Epithelial cell of esophagus (primary cell): ENCODE measurements at places on chromosomes 2 and 18.

GRCh38 chr2:23206650-23207049 is 178.3 kb upstream of the KLHL29 start:
- DNase-seq: no peak

GRCh38 chr2:229180658-229181057 is 90.4 kb downstream of the PID1 start:
- DNase-seq: no peak

DNA sequence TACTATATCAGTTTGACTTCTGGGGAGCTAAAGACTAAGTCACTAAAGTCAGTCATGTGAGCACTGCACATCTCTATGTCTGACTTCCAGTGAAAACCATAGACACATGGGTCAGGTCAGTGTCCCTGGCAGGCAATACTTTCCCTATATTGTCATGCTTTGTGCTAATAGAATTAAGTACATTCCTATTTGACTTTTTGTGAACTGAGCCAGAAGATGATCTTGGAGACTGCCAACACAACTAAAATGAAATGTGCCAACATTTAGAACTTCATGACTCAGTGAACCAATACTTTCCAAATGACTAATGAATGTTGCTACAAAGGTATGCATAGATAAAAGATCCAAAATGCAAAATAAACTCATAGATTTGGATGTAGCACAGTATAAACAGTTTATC is 820.8 kb upstream of the FAM98A start:
- DNase-seq: peak; percentile 26

- no peak for DNase-seq
Measured at GRCh38 chr18:56423626-56424025, 214.8 kb downstream of the TXNL1 start.

DNA sequence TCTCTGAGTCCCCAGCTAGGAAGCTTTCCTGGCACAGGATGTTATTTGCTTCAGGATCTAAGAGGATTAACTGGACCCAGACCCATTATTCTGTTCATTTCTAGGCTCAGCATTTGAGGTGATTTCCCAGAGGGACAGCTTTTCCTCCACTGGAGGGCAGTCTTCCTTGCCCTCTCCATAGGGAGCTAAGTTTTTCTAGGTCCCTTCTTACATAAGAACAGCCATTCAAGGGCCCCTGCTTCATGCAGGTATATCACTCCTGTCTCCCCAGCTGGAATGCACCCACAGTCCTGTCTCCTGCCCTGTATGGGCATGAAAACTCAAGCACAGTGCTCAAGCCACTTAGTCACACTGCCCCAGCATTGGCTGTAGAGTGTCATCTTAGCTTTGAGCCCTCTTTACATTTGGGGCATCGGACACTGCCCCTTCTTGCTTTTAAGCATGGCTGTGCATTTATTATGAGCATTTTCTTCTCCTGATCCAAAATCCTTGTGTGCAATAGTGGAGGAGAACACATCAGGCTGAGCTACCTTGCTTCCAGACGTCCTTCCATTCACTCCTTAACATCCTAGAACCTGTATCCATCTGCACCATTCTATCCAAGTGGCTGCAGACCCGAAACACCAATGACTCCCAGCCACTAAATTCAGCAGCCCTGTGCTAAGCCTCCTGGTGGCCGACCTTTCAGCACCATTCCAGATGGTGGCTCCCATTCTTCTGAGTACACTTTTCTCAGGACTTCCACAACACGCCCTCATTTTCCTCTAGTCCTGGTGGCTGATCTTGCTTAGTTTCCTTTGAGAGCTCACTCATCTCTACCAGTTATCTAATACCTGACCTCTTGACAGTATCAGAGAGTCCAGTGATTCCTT is 80.0 kb downstream of the COPS8 start:
- DNase-seq: peak; percentile 53

- no peak for DNase-seq
Measured at GRCh38 chr2:44931198-44931780, 10.2 kb upstream of the SIX3 start.

- no peak for DNase-seq
Measured at GRCh38 chr2:27887830-27888229, 2.4 kb downstream of the RBKS start.

DNA sequence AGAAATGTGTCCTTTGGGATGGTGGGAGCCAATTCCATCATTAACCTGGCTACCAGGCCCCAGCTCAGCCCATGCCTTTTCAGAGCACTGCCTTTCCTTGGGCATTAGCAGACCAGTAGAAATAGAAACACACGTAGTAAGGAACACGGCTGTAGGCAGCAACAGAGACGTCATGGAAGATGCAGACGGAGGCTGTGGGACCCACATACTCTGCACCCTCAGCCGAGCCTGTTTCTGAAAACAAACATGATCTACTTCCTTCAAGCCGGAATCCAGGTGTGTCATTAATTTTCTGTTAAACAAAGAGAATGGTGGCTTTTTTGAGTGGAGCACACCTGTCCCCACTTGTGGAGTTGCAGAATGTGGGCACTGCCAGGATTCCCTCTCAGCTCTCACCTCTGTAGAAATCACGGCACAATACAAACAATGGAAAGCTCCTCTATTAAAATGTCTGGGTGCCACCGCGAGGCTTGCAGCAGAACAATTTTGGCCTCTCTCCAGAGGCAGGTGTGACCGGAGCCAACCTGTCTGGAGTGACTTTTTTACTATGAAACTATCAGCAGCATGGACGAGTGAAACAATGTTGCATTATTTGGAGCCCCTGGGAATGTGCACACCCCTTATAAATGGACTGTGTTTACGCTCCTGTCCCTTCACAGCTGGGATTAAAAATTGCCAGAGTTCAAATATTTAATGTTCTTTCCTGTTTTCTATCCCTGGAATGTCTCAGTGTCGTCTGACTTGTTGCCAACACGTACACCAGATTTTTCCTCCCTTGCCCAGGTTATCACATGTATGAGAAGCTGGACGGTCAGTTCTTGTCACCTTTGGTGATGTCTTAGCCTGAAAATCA is 31.7 kb downstream of the SPP2 start:
- peak; percentile 24 for DNase-seq

GRCh38 chr2:235529621-235530020 is 35.8 kb downstream of the AGAP1 start:
- no peak for DNase-seq

DNA sequence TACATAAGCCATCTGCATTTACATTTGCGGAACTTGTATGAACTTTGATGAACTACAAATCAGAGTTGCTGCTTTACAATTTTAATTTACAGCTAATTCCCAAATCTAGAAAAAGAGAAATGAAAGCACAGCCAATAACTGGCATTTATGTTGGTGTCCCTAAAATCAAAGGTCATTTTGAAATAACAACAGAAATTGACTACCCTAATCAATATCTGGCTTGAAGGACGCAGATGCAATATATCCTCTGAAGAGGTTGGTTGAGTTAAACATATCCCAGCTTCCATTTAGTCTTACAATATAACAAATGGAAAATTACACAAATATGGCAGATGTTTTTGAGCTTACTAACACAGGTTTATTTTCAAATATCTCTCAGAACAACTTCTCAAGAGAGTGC is 177.5 kb downstream of the KCNJ3 start:
- DNase-seq: no peak

DNA sequence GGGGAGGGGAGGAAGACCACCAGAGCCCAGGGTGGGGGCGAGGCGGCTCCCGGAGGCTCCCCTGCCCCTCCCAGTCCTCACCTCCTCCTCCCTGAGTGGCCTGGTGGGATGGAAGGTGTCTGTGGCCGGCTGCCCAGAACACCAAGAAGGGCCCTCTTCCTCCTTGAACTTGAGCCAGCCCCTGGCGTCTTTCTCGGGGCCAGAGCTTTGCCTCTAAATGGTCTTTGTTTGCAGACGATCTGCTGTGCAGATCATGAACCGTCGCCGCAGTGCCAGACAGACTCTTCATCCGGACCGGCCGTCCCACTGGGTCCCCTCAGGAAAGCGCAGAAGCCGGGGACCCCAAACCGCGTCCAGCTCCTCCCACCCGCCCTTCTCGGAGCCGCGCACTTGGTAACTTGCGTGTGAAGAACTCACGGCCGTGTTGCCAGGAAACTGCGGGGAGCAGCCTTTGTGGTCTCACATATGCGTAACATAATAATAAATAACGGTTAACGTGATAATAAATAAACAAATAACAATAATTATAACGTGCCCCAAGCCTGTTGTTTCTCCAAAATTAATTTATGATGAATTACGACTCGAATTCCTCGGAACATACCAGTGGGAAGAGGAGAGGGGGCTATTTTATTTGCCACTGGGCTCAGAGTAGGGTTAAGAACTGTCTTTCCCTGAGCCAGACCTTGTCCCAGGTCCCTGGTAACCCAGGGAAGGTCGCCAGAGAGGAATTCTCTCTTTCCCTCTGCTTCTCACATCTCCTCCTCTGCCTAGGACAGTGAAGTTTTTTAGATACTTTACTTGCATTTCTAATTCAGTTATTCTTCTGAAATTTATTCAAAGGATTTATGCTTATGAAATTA is 41.0 kb downstream of the PTGR3 start:
- DNase-seq: no peak

GRCh38 chr2:219125225-219125885 is 35.3 kb downstream of the NHEJ1 start:
- DNase-seq: peak; percentile 69

DNA sequence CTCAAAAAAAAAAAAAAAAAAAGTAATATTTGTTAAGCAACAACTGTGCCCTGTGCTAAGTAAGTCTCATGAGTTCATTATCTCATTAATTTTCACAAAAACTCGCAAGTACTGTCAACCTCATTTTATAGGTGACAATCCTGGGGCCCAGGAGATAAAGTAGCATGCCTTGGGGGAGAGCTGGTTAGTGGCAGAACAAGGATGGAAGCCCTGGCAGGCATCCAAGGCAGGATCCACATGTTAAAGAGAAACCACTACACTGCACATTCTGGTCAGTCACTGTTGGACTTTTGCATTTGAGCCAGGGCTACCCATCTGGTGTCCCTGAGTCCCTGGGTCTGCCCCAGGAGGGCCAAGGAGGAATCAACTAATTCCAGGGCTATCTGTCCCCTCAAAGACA is 54.6 kb downstream of the ZFP36L2 start:
- DNase-seq: no peak

DNA sequence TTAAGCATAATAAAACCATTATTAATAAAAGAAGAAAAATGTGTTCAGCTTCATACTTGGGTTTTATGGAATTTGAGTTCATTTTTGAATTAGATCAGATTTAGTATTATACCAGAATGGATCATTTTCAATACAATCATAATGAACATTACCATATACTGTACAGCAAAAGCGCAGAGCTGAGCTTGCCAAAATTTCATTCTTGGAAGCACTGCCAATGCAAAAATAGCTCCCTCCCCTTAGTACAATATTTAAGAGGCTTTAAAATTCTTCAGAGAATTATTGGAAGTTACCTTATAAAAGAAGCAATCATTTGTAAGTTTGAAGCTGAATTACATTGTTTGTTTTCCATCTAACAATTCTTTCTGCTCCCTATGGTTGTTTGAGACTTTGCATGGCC is 938.1 kb upstream of the SLC39A10 start:
- no peak for DNase-seq

- no peak for DNase-seq
Measured at GRCh38 chr2:27584597-27584996, 1.8 kb downstream of the ZNF512 start.

- peak; percentile 92 for DNase-seq
Measured at GRCh38 chr2:101818531-101819451, 121.3 kb downstream of the MAP4K4 start.

GRCh38 chr2:128273469-128274081 is 45.1 kb downstream of the HS6ST1 start:
- no peak for DNase-seq

DNA sequence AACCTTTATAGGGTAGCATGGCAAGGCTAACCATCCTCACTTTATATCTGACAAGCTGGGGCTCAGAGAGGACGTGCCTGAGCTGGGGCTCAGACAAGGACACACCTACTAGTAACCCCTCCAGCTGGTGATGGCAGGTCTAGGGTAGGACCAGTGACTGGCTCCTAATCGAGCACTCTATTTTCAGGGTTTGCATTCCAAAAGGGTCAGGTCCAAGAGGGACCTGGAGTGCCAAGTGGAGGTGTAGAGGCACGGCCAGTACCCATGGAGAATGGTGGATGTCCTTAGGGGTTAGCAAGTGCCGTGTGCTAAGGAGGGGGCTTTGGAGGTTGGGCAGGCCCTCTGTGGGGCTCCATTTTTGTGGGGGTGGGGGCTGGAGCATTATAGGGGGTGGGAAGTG is 1.2 kb upstream of the DES start:
- no peak for DNase-seq

- DNase-seq: no peak
Measured at GRCh38 chr18:71242981-71243380, 954.1 kb downstream of the SOCS6 start.

- peak; percentile 52 for DNase-seq
Measured at GRCh38 chr2:223076573-223076972, 24.6 kb downstream of the KCNE4 start.

DNA sequence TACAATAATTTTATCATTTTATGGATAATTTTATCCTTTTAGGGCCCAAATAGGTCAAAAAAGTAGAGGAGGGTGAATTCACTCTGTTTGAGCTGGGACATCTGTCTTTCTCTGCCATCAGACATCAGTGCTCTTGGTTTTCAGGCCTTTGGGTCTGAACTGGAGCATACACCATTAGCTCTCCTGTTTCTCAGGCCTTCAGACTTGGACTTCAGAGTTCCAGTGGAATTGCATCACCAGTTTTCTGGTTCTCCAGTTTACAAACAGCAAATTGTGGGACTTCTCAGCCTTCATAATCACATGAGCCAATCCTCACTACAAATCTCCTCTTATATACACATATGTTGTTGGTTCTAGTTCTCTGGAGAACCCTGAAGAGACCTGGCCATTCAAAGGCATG is 33.9 kb downstream of the CRYGD start:
- DNase-seq: no peak

GRCh38 chr2:107402330-107402729 is 424.4 kb upstream of the RGPD4 start:
- DNase-seq: no peak

DNA sequence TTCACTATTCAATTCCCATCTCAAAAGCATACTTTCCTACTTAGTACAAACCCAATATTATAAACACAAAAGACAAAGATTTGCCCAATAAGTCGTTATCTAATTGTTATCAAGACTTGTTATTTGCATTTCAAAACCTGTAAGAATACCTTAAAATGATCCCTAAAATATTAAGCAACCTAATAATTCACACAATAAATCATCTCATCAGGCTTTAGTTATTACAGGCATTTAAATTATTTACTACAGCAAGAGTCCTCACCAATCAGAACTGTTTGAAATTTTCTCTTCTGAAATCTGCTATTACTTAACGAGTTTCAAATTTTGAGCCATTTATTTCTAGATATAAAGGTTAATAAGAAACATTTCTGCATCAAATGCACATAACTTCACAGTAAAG is 1.6 kb downstream of the CCDC88A start:
- no peak for DNase-seq

GRCh38 chr2:230828272-230828961 is 36.3 kb upstream of the ITM2C start:
- no peak for DNase-seq

DNA sequence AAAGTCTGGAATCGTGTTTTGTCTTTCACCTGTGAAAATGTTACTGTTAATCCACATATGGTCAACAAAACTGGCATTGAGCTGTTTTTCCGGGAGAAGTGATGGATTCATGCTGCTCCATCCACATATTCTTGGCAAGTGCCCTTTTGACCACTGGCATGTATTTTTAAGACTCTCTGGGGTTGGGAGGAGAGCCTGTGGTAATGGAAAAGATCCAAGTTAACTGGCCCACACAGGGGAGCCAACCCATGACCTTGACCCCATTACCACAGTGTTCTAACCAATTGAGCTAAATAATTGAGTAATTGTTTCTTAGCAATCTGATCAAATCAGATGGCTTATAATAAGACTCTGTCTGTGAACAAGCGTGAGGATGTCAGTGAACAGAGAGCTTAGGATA is 296.2 kb upstream of the NRP2 start:
- DNase-seq: no peak
